ENCODE measurements at places on chromosomes 5 and 9.

DNA sequence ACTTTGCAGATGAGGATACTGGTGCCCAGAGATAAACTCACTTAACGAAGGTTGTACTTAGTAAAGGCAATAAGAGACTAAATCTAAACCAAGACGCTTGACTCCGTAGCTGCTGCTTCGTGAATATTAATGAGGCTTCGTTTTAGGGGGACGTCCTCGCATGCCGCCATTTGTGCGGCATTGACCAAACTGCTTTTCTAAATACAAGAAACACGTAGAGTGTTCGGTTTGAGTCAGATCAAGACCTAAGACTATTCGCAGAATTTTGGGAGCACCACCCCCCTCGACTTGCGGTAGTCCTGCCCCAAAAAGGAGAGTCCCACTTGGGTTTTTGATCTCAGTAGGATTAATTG lies 1.1 kb downstream of the NPM1 start:
- no peak for DNase-seq

DNA sequence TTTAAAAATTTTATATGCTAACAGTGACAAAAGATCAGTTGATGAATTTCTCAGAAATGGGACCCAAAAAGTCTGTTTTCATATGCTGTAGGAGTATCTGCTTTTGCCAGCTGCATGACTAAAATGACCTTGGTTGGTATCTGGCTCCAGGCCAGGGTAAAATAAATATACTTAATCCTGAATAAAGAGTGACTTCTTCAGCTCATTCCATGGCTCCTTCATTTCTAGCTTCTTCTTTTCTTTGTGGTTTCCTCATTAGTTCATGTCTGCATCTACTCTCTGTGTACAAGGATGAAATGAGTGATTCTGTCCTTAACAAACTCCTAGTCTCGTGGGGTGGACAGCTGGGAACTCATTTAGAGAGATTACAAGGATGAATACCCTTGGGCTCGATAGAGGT lies 36.0 kb downstream of the RCL1 start:
- no peak for DNase-seq

DNA sequence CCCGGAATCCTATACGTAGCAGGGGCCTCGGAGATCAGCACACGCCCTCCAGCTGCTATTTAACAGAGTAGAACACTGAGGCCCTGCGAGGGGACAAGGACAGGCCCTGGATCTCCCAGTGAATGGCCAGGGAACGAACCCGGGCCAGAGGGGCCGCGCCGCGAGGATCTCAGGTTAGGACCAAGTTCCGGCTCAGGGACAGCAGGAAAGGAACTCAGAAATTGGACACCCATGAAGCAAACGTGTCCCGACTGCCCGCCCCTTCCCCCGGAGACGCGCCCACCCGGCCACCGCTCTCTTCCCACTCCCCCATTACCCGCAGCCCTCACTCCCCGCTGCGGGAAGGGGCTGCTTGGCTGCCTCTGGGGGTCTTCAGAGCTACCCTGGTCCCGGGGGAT lies 1.0 kb upstream of the FOXE1 start:
- DNase-seq, result no peak

- DNase-seq, result no peak
Observed at GRCh38 chr5:142399891-142400290, 75.1 kb upstream of the SPRY4 start.

- no peak for DNase-seq
Observed at GRCh38 chr5:1385395-1386273, 40.7 kb upstream of the CLPTM1L start.

- DNase-seq, result no peak
Observed at GRCh38 chr9:131717719-131718460, 22.0 kb downstream of the RAPGEF1 start.

DNA sequence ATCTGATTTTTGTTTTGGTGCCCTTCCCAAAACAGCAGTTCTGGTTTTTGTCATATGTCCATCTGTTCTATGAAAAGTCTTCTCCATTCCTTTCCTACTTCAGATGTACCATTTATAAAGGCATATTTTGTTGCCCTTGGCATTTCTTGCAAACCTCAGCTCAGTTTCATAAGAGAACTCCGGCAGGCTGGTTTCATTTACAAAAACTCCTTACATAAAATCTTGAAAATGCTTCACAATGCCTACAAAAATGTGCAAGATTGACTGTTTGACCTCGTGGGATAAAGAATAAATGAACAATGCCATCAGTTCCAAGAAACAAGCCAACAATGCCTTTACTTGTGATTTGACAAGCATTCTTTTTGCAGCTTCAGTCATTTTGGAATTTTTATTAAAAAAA lies 39.1 kb upstream of the CTNNAL1 start:
- DNase-seq, result no peak

GRCh38 chr5:1760656-1761452 lies 38.8 kb downstream of the MRPL36 start:
- no peak for DNase-seq

DNA sequence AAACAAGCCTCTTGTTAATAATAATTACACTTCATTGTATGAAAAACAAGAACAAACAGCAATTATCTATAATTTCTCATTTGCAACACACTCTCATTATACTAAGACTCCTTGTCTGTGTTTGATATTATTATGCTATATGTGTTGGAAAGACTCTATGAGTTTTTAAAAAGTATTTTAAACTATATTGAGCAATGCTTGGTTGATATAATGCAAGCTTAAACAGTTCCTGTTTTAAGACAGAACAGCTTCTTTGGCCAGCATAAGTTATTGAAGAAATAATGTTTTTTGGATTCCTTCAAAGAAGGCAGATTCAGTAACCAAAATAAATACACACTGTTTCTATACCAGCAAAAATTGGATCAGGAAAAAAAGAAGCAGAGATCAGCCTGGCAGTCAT lies 871.4 kb downstream of the MAT2B start:
- no peak for DNase-seq

- no peak for DNase-seq
Observed at GRCh38 chr5:82150559-82150958, 127.6 kb downstream of the RPS23 start.

- no peak for DNase-seq
Observed at GRCh38 chr9:114430457-114430856, 42.7 kb upstream of the AKNA start.

DNA sequence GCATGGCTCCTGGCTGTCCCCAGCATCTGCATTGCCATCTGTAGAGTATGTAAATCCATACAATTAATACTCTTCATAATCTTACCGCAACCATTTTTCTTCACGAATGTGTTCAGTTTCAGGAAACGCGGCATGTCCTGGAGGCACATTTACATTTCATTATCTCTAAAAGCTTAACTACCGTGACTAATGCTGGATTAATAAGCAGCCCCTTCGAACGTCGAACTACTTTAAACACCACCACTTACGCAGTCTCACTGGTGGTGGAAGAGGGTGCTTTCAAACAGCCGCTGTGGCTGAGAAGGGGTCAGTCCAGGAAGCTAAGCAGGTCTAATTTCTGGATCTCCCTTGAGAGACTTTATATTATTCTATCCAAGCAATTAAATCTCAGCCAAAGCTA lies 85.6 kb downstream of the C5orf15 start:
- DNase-seq, result no peak

DNA sequence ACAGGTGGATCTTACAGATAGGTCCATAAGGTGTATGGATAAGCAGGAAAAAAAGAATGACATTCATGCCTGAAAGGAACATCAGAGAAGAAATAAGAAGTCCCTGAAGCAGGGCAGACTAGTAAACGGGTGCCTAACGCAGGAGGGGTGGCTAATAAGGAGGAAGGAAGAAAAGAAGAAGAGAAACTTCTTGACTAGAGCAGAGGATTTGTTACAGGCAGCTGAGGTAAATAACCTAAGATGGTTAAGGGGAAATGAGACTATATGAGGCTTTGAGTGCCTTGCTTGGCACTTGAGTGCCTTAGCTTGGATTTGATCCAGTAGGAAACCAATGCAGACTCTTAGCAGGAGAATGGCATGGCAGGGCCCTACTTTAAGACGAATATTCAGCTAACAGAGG lies 313.5 kb upstream of the PDE4D start:
- peak; percentile 12 for DNase-seq

GRCh38 chr5:1522601-1523479 lies 920 bp downstream of the LPCAT1 start:
- DNase-seq, result no peak

- DNase-seq, result no peak
Observed at GRCh38 chr5:91397791-91398190, 14.7 kb upstream of the ARRDC3 start.

- no peak for DNase-seq
Observed at GRCh38 chr5:17470064-17470463, 28.0 kb upstream of the TAF11L2 start.

DNA sequence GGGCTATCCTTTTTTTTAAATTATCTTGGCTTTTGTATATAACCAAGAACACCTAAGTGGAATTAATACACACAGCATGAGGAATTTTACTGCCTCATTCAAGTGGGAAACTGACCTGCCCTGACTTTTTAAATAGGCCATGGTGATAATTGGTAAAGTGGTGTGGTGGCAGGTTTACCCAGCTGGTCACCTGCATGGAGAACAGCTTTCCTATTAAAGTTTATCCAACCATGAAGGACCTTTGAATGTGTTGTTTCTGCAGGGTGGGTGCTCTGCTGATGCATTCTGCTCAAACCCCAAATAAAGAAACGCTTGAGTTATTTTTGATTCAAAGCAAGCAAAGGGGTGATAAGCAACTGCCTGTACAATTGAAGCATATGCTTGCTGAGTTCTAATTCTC lies 261.0 kb upstream of the GRIN3A start:
- DNase-seq, result peak; percentile 42

GRCh38 chr5:10599113-10599512 lies 35.2 kb downstream of the ANKRD33B start:
- DNase-seq, result no peak

- no peak for DNase-seq
Observed at GRCh38 chr5:17891881-17892280, 257.6 kb downstream of the TAF11L14 start.

GRCh38 chr5:78699552-78700153 lies 51.1 kb upstream of the LHFPL2 start:
- DNase-seq, result no peak

- DNase-seq, result no peak
Observed at GRCh38 chr9:6153425-6153824, 62.2 kb upstream of the IL33 start.

DNA sequence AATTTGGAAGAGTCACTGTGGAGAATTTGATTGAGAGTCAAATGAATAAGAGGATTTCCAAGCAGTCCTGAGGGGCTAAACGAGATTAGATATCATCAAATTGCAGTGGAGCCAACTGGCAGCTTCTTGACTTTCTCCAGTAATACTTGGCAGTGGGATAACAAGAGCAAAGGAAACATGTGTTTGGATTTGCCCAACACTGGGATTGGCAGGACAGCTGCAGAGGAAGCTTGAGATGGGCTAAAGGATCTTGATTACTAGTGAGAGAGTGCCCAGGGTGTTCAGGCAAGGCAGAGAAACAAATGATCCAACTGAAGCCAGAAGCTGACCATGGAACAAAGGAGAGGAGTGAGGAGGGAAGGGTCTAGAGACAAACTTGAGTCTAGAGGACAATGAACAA lies 356.0 kb upstream of the ISL1 start:
- no peak for DNase-seq

GRCh38 chr5:94811331-94811730 lies 192.9 kb downstream of the SLF1 start:
- DNase-seq, result no peak

DNA sequence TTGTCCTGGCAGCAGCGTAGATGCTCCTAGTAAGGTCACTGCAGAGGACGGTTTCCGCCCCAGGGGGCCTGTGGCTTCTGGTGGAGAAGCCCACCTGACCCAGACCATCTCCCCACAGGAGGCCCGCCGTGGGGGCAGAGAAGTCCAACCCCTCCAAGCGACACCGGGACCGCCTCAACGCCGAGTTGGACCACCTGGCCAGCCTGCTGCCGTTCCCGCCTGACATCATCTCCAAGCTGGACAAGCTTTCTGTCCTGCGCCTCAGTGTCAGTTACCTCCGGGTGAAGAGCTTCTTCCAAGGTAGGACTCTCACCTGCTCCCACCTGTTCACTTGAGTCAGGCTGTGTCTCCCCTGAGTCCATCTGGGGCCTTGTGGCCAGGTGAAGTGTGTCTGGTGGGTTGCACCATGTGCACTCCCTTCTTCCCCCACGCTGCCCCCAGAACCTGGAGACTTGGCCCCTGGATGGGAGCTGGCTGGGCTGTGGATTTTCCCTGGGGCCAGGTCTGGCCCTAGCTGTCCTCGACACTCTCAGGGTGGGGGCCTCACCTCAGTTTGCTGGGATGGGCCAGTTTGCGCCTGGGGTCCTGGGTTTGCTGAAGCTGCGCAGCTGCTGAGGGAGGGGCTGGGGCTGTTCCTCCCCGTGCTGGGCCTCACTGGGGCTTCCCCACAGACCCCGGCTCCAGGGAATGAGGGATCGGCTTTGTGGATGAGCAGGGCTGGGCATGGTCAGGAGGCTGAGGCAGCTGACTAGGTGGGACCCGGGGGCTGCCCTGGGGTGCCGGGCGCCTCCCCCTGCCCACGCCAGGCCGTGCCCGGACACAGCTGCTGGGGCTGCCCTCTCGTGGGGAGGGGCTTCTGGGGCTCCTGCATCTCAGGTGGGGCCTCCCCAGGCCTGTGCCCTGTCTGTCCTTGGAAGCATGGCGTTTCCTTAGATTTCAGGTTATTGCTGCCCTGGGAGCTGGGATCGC lies 32.4 kb downstream of the AHRR start:
- DNase-seq, result no peak

DNA sequence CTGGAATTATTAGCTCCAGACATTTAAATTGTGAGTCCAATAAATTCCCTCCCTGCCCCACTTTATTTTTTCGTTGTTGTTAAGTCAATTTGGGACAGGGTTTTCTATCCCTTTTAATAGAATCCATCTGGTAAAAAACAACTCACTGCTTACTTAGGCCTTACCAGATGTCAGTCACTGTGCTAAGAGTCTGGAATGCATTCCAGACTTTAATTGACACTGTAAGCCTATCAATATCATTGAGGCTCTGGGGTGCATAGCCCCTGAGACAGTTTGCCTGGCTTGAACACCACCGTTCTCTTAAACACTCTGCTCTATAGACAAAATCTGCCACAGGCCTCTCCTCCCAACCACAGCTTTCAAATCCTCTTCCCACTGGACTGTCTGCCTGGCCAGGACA lies 175.9 kb downstream of the NSG2 start:
- DNase-seq, result no peak

- no peak for DNase-seq
Observed at GRCh38 chr9:137892424-137893191, 15.0 kb downstream of the CACNA1B start.

DNA sequence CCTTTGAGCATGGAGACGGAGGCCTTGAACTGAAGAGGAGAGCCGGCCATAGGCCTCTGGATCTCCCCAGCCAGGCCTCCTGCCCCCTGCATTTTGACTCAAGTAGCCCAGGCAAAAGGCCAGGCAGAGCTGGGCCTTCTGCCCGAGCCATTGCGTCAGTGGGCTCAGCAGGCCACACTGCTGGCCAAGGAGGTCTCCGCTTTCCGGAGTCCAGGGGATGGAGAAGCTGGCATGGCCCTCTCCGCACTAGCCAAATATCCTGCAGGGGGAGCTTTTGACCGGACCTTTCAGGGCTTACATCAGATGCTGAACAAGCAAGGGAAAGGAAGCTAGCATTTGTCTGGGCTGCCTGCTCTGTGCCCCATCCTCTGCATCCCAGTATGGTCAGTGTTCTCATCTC lies 386.8 kb downstream of the TRIM36 start:
- peak; percentile 86 for DNase-seq
